ENCODE measurements at places on chromosomes 5 and 9. TPM values are rescaled to one million over a fixed set of nuclear protein-coding genes. Genes with fewer than 3 reads are reported as not detected.
A peak's percentile ranks its signal among the peaks of the same experiment; 100 is the strongest.

DNA sequence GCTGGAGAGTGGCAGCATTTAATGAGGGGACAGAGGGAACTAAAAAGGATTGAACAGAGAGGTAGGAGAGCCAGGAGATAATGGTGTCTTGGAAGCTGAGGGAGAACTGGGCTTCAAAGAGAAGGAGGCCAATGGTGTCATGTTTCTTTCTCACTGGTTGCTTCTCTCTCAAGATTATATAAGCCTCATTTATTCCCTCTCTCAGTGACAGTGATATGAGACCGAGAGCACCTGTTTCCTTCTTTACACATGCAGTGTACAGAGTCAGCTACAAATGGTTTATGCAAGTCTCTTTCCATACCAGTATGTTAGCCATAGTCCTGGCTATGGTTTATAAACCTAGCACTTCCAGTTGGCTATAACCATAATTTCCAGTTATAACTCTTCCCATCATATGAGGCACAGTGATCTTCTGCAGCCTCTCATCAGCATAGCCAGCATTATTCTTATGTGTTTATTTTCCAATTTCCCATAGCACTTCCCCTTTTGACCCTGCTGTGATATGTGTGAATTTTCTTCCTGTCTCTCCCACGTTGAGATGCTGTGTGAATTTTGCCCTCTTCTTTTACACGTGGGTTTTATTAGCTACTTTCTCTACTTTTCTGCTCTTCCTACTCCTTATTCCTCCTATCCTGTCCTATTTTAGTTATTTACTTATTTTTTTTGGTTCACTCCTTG, 71.2 kb downstream of the UNC13B start:
- no peak for ATAC-seq

DNA sequence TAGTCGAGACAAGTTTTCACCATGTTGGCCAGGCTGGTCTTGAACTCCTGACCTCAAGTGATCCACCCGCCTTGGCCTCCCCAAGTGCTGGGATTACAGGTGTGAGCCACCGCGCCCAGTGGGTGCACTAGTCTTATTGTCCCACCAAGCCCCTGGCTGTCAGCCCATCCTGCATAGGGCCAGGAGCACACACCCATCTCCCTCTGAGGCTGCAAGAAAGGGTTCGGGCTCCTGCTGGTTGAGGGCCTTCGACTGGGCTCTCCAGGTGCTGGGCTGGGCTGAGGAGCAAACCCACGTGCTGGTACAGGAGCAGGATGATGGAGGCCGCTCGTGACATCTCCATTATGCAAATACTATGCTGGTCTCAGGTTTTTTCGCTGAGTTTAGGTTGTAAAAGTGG, 25.1 kb upstream of the RNF130 start:
- no peak for ATAC-seq

DNA sequence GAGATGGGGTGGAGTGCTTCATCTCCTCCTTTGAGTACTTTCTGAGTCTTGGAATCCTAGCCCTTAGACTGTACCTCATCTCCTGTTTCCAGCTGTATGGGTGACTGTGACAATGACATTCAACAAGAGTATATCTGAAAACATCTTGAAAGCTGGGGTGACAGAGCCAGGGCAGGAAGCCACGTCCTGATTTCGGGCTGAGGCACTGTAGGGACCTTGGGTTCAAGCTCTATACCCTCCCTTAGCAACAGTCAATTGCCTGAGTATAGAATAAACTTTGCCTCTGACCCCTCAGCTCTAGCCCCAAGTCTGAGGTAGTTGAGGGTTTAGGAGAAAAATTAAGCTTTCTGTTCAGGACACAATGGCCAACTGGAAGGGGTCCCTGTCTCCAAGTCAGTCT, 6.3 kb downstream of the FOXE1 start:
- no peak for ATAC-seq

DNA sequence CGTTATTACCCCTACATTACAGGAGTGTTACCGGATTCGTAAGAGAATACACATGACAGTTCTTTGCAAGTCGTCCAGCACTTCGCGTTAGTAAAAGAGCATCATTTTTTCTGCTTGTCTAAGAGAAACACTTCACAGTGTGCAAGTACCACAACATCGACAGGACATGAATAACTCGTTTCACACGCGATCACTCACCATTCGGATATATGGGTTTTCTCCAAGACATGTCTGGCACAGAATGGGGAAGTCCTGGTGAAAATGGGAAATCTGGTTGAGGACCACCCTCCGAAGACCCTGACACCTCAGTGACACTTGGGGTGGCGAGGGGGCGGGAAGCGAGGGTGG, 642 bp downstream of the RBM22 start:
- peak; percentile 19 for ATAC-seq

Gene RNF208
- 11.2 TPM for total RNA-seq

Gene LTC4S
- 5.1 TPM for total RNA-seq

Gene ST8SIA4
- 1.4 TPM for total RNA-seq

Gene HAND1
- not detected for total RNA-seq

Gene WDR55
- total RNA-seq = 19.7 TPM

Gene NDOR1
- 8.6 TPM for total RNA-seq

DNA sequence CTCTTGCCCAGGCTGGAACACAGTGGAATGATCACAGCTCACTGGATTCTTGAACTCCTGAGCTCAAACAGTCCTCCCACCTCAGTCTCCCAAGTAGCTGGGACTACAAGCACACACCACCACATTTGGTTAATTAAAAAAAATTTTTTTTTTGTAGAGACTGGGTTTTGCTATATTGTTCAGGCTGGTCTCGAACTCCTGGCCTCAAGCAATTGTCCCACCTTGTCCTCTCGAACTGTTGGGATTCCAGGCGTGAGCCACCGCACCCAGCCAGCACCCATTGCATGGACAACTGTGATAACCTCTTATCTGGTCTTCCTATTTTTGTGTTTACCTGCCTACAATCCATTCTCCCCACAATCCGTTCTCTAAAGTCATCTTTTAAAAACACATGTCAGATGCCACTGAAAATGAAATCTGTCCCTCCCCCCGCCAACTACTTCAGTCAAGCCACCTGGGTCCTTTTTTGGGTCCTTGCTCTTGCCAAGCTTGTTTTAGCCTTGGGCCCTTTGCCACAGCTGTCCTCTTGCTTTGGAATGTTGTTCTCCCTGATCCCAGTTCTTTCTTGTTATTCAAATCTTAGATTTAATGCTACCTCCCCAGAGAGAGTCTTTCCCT, 250.5 kb downstream of the PIK3R1 start:
- no peak for ATAC-seq

DNA sequence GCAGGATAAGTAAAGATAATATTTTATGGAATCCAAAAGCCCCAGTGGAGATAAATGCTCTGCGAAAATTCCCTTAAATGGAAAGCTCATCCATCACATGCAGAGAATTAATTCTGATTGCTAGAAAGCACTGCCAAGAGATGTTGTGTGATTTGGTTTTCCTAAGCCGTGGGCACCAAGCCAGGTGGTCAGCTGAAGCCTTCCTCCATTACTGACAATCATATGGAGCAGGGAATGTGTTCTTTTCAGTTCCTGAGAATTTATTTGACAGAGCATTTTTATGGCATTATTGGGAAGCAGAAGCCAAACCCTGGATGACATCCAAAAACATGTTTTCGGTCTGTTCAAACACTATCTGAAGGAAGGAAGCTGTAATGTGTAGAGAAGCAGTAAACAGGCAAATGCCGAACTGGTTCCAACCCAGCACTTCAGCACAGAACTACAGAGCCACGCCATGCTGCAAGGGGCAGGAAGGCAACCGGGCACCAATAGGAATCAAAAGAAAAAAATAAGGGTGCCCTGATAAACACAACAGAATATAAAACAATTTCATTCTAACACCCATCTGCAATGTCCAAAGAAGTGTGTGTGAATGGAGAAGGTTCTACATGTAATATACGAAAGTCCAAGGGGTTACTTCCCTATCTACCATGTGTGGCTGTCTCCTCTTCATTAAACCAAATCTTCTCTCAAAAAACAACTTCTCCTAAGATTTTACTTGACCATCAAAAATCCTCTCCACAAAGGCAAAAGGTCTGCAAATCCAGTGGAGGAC, 12.3 kb downstream of the ARSB start:
- ATAC-seq = no peak

DNA sequence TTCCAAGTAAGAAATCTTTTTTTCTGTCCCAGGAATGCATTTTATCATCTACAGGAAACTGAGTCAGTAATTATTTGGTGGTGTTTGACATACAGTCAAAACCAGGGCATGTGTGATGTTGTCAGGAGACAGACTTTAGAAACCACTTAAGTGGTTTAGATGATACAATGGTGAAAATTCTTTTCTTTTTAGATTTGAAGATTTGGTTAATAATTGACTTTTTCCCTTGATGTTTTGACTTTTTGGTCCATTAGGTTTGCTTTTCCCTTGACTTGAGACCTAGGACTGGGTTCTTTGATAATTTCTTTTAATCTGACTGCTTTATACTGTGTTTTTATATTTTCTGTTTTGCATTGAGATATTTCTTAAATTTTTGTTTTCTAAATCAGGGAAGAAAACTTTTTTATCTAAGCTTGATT, 85.2 kb downstream of the RASGRF2 start:
- ATAC-seq = no peak

GRCh38 chr9:26579056-26579455, 313.5 kb downstream of the CAAP1 start:
- no peak for ATAC-seq

Gene LCN9
- not detected for total RNA-seq

Gene TNC
- 56.6 TPM for total RNA-seq

DNA sequence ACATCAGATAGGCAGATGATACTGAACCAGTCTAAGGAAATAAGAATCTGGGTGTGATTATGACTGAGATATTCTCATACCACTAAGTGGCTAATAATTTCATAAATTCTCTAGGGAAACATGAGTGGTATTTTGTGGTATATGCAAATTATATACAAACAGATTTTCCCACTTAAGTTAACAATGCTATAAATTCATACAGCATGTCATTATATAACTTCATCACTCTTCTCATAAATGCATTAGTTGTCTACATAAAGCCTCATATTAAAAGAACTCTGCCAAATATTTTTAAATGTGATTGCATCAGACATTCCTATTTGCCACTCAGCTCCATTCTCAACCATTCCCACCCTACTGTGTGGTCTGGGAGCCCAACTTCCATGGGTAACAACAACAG, 226.5 kb downstream of the TLE1 start:
- no peak for ATAC-seq

Gene SEMA5A
- total RNA-seq = 5.5 TPM

- no peak for ATAC-seq
Observed at GRCh38 chr5:162274679-162275078, 207.1 kb downstream of the GABRG2 start.

Gene SLCO4C1
- total RNA-seq = not detected

- ATAC-seq = no peak
Observed at GRCh38 chr9:34428325-34428958, 29.9 kb downstream of the FAM219A start.

GRCh38 chr5:148619484-148619883, 34.8 kb downstream of the HTR4 start:
- ATAC-seq = no peak

Gene KCNV2
- not detected for total RNA-seq

Gene MCTP1
- total RNA-seq = 4.6 TPM

DNA sequence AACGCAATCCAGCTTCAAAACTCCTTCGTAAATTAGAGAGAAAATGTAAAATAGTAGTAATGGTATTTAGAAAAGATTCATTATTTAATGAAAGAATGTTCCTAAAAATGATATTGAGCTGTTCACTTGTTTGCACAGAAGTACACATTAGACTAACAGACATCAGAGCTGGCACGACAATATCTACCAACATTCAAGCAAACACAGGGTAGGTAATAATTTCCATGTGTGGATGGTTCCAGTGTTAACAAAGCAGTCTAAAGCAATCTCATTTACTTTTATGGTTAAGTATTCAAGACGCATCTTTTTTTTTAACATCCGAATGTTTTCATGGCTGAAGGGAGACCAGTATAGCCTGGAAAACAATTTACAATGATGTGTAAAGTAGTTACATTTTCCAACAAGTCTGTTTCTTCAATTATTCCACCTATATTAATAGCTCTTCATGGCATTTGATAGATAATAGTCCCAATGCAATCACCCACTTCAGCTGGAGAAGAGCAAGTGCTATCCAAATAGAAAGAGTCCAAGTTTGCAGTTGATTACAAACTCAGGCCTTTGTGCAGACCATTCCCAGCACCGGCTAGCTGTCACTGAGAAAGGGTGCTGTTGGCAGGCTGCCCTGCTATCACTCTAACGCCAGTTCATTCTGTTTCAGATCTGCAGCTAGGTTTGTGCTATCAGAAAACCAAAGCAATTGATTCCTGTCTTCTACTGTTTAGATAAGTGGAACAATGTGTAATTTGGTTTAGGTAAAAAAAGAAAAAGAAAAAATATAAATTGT, 458.8 kb downstream of the DTWD2 start:
- no peak for ATAC-seq

- no peak for ATAC-seq
Observed at GRCh38 chr9:130933114-130934046, 5.7 kb downstream of the FIBCD1 start.

GRCh38 chr5:174436750-174437149, 287.6 kb upstream of the MSX2 start:
- no peak for ATAC-seq

GRCh38 chr5:116740771-116741170, 166.1 kb upstream of the SEMA6A start:
- no peak for ATAC-seq

DNA sequence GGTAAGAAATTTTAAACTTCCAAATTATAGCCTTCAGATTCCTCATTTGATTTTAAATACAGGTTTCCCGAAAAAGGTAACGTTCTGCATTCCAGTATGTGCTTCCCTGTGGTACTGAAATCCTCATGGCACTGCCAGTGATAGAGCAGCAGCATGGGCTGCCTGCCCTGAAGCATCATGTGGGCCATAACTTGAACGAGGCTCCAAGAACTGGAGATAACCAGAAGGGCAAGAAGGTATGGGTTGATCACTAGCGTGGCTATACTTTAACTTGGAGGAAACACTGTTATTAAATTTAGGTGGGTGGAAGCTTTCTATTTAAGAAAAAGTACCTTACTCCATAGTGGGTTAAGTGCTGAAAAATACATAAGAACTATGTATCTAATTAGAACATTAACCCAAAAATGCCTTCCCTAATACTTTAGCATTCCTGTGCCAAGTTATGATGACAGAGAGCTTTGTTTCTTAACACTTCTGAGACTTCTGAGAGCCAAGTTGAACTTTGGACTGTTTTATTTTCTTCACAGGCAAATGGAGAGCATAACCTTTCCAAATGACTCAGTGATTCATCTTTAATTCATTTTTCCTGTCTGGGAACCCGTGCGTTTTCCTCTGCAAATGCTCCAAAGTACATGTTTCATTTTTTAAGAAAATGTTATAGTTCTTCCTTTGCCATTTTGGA, 191.5 kb upstream of the GNA14 start:
- no peak for ATAC-seq

GRCh38 chr9:93128715-93129224, 5.3 kb downstream of the NINJ1 start:
- ATAC-seq = no peak

Gene SPATA31E1
- total RNA-seq = not detected

Measured in esophagus mucosa (tissue), 1 donor.